ENCODE measurements at places on chromosomes 6 and 20.
A peak's percentile ranks its signal among the peaks of the same experiment; 100 is the strongest.

- no peak for DNase-seq
Observed at GRCh38 chr20:17059465-17059864, 167.4 kb upstream of the PCSK2 start.

DNA sequence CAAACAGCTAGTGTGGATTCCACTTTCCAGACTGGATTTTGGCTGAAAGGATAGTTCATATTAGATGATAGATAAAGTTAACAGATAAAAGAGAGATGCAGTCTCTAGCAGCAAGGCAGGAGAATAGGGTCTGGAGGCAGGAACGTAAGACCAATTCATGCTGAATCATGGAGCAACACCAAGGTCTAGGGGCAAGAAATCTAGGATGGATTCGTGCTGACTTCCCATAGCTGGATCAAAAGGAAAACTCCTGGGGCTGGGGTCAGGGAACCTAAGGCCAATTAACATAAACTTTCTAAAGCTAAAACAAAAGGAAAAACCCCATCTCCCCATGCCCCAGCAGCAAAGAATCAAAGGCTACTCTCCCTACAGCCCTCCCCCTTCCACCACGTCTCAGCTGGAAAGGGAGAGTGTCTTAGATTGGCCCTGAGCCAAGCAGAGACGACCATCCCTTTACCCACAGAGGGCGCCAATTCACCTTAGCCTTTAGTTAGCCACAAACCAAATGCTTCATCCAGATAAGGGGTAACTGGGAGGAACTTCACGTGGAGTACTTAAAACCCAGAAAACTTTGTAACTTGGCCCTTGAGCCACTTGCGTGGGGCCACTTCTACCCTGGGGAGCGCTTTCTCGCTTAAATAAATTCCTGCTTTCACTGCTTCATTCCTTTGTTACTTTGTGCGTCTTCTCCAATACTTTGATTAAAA, 7.6 kb downstream of the TREM1 start:
- DNase-seq: peak; percentile 49

DNA sequence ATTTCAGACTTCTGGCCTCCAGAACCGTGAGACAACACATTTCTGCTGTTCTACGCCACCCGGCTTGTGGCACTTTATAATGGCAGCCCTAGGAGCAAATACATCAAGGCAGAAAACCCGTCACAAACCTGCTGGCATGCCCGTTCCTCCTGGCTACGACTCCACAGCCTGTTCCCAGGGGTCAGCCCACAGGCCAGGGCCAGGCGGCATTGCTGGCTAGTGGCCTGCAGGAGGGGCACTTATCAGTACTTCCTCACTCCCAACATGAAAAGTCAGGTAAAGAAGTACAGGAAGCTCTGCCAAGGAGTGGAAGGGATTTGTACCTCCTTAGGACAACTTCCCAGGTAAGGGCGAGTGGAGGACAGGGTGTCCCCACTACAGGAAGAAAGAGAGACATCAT, 223.1 kb upstream of the AGPAT4 start:
- DNase-seq: no peak

- DNase-seq: no peak
Observed at GRCh38 chr6:24529985-24530384, 35.2 kb downstream of the ALDH5A1 start.

Measured in stimulated activated CD8-positive, alpha-beta memory T cell treated with anti-CD3 and anti-CD28 coated beads, Interleukin-7, amount 100 ng/mL, for 1 hour (primary cell).